ENCODE measurements at places on chromosomes 2 and 18.

- no peak for DNase-seq
Measured at GRCh38 chr2:122378521-122378920, 623.1 kb downstream of the TSN start.

DNA sequence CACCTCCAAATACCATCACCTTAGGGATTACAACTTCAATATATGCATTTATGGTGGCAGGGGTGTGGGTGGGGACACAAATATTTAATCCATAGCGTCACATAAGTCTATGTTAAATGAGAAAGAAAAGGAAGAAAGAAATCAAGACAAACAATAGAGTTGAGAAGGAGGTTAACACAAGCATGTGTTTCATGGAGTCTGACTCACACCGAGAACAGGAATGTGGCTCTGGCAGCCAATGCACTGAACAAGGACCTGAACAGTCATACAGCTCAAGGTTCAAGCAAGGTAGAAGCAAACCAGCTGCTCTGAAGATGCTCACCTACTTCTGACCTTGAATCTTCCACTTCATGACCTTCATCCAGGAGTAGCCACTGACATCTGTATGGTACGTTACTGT lies 36.2 kb upstream of the LPIN1 start:
- DNase-seq: no peak

DNA sequence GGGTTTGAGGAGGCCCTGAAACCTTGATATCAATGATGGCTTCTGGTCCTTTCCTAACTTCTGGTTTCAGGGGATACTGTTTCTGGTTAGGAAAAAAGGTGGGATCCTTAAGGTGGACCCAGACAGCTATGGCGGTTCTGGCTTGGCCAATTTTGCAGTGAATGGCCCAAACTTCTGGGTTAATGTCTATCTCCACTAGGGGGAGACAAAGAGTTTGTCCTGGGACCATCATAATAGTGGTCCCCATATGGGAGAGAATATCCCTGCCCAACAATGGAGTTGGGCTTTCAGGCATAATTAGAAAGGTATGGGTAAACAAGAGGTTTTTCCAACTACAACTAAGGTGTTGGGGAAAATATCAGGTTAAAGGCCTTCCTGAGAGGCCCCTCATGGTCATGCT lies 273.5 kb downstream of the CALCRL start:
- no peak for DNase-seq

DNA sequence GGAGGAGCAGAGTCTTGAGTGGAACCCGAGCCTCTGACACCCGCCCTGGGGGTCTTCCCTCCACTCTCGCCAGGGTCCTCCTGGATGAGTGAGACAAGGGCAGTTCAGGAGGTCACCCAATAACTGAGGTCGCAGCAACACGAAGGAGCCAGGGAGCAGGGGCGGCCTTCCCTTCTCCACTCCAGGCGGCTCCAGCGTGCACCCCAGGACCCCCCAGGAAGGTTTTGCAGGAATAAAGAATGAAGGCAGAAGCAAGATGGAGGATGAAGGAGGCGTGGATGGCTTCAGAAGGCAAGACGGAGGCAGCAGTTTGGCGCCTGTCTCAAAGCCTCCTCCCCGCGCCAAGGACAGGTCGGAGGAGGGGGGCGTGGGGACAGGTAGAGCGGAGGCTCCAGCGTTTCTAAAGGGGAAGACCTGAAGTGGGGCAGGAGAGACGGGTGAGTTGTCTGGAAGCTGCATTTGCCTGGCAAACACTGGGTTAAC lies 579 bp upstream of the ITM2C start:
- DNase-seq: no peak

- DNase-seq: no peak
Measured at GRCh38 chr18:56221195-56222065, 417.0 kb downstream of the TXNL1 start.

DNA sequence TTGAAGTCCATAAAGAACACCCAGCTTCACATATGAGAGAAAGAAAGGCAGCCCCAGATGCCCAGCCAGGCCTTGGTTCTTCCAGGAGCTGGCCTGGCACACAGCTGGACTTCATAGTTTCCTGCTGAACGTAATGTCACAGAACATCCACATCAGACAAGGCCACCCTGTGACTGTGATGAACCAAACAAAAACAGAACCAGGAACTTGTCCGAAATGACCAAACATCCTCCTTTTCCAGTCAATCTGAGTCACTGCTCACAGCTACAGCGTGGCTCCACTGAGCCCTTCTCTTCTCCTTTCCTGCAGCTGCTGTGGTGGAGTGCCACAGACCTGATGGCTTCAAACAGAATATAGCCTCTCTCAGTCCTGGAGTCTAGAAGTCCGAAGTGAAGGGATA lies 45.4 kb upstream of the PAPOLG start:
- no peak for DNase-seq

GRCh38 chr2:7022492-7023385 lies 105.5 kb downstream of the RNF144A start:
- no peak for DNase-seq

DNA sequence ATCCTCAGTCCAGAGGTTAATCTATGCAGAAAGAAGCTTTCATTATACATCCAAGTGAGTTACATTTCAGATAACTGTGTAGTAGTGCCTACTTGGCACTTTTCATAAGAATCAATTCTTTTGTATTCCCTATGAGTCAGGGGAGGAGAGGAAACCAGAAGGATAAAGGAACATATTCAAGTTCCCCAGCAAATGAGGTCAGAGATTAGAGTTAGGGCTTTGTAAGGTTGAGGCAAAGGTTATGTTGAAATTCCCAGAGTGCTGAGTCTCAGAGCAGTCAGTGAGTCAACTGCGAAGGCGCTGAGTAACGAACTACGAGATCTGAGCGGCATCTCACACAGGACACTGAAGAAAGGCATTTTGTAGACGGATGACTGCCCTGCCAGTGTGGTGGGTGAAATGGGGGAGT lies 25.1 kb upstream of the ME2 start:
- no peak for DNase-seq

GRCh38 chr2:174693344-174693743 lies 70.9 kb downstream of the CHRNA1 start:
- no peak for DNase-seq

DNA sequence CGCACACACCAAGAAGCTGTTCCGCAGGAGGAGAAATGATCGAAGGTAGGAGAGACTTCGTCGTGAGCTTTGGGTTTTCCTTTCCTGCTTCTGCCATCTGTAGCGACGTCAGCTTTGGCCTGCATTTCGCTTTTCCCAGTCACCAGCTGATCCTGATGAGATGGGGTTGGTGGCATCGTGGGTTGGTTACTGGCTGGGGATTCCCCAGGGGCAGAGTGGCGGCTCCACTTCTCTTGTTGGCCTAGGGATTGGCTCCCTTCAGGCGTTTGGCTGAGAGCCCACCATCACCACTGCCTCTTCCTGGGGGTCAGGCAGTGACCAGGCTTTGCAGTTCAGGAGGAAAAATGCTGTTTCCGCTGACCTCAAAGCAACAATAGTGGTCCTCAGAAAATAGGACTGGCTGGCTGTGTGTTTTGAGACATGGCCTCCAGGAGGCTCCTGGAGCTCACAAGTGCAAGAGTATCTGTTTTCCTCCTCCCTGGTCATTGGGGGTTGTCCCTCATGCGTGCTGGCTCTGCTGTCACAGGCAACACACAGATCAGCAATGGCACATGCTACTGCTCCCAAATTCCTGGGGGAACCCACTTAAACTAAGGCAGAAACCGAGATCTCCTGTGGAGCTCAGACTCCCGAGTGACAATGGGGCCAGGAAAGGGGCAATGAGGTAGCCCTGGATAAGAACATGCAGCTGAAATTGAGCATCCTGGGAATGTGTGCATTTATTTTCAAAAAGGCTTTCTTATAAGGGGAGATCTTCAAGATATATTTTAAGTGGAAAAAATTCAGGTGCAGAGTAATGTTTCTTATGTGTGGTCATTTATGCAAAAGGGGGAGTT lies 173.0 kb downstream of the CTIF start:
- no peak for DNase-seq

DNA sequence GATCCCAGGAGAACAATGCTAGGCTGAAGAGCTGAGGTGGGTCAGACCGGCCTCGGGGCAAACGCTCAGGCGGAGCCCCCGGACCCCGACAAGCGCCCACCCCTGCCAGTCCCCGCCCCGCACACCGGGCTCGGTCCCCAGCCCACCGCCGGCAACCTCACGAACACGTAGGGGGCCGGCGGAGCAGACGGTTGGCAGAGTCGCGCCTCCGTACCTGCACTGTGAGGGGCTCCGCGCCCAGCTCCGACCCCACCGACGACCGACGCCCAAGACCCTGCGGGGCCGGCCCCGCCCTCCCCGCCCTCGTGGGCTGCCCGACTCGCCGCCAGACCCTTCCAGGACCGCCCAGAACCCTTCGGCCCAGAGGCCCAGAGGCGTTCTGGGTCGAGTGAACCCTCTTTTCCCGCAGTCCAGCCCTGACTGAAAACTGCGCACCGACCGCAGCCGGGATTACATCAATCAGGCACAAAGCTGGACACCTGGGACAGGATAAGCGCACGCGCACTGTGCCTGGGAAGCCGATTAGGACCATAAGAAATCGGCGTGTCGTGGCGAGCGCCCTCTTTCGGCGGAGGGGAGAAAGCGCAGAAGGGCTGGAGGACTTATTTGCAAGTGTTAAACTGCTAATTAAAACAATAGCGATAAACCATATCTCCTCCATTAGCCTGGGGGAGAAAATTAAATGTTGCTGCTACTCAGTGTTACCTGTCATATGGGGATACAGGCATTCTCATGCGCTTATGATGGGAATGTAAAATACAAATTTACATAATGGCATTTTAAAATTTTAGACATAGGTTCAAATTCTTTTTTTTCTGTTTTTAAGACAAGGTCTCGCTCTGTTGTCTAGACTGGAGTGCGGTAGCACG lies 11.7 kb upstream of the DCTN1 start:
- peak; percentile 98 for DNase-seq

DNA sequence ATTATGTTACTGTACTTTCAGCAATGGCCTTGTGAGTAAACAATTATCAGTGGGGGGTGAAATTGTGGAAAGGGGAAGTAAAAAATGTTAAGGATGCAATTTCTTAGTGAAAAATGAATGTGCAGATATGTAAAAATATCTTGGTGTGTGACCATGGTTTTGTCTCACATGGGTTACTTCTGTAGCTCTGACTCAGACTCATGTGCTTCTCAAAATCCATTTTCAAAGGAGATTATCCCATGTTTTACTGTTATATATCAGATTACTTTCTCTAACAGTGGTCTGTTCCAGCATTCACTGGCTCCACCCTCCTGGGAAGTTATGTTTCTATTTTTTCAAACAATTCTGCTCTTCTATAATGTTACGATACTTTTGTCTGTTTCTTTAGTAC lies 298.2 kb upstream of the COL3A1 start:
- no peak for DNase-seq

GRCh38 chr2:230411570-230412370 lies 4.2 kb upstream of the SP100 start:
- peak; percentile 88 for DNase-seq

DNA sequence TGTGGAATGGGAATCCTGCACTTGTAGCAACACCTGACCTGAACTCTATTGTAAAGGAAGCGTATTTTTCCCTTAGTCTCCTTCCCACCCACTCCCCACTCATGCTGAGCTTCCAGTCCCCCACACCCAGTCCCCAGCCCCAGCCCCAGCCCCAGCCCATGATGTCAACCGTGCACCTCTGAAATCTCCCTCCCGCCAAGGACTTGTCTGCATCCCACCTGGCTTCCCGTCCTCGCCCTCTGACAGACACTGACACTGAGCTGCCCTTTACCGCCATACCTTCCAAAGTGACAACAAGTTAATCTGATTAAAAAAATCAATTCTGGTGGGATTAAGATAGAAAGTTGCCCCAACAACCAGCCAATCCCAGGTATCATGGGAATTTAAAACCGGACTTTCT lies 213.6 kb upstream of the CELF4 start:
- DNase-seq: no peak

- DNase-seq: no peak
Measured at GRCh38 chr18:12765126-12765525, 62.3 kb downstream of the PSMG2 start.

- DNase-seq: no peak
Measured at GRCh38 chr2:20303966-20304365, 46.7 kb downstream of the PUM2 start.

- DNase-seq: no peak
Measured at GRCh38 chr2:31693882-31694281, 113.1 kb upstream of the SRD5A2 start.

- no peak for DNase-seq
Measured at GRCh38 chr18:36153771-36154170, 24.1 kb downstream of the ELP2 start.

GRCh38 chr2:209956271-209956670 lies 46.2 kb upstream of the RPE start:
- DNase-seq: no peak

GRCh38 chr18:13363359-13363758 lies 144.8 kb downstream of the LDLRAD4 start:
- no peak for DNase-seq

DNA sequence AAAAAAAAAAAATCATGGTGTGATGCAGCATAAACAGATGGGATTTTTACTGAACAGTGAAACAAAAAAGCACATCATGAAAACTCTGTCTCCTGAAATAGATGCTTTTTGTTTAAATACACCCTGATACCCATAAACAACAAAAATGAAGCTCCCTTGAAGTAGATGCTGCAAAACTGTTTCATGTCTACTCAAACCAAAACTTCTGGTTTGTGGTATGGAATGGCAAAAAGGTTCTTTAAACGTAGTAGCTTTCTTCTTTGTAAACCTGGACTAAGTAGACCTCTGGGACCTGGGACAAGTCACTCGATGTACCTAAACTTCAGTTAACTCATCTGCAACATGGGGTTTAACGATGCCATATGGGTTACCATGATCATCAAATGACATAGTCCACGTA lies 64.4 kb upstream of the RAPH1 start:
- DNase-seq: no peak

GRCh38 chr2:176845718-176846117 lies 366.9 kb upstream of the HNRNPA3 start:
- no peak for DNase-seq

- DNase-seq: no peak
Measured at GRCh38 chr2:149204686-149205085, 125.7 kb upstream of the LYPD6 start.

GRCh38 chr2:204104811-204105210 lies 168.2 kb downstream of the ICOS start:
- no peak for DNase-seq

- DNase-seq: no peak
Measured at GRCh38 chr18:52596748-52597435, 256.9 kb downstream of the DCC start.

DNA sequence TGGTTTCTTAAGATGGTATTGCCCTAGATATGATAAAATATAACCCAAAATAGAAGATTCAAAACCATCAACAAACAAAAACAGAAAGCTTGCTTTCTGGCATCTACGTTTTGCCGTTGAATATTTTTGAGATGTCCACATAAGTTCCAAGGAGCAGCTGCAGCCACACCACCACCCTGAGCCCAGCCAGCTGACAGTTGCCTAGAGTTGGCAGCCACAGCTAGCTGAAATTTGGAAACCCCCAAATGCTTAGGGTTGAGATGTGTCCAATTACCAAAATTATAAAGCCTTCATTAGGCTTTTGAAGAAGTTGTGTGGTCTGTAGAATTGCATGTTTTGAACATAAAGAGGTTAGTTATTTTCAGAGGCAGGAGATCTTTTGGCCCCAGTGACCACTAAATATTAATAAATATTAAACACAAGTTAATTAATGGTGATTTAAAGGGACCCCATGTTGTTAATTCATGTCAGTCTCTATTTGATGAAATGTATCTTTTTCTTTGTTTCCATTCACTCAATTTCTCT lies 118.1 kb upstream of the DTNA start:
- no peak for DNase-seq

- no peak for DNase-seq
Measured at GRCh38 chr2:113291191-113291590, 12.5 kb upstream of the PAX8 start.

GRCh38 chr18:62848946-62849345 lies 133.6 kb downstream of the PHLPP1 start:
- no peak for DNase-seq

GRCh38 chr2:67437114-67437513 lies 40.0 kb downstream of the ETAA1 start:
- no peak for DNase-seq
